ENCODE measurements at places on chromosomes 2 and 18.

GRCh38 chr2:109257653-109258052 lies 128.6 kb downstream of the SH3RF3 start:
- no peak for DNase-seq

DNA sequence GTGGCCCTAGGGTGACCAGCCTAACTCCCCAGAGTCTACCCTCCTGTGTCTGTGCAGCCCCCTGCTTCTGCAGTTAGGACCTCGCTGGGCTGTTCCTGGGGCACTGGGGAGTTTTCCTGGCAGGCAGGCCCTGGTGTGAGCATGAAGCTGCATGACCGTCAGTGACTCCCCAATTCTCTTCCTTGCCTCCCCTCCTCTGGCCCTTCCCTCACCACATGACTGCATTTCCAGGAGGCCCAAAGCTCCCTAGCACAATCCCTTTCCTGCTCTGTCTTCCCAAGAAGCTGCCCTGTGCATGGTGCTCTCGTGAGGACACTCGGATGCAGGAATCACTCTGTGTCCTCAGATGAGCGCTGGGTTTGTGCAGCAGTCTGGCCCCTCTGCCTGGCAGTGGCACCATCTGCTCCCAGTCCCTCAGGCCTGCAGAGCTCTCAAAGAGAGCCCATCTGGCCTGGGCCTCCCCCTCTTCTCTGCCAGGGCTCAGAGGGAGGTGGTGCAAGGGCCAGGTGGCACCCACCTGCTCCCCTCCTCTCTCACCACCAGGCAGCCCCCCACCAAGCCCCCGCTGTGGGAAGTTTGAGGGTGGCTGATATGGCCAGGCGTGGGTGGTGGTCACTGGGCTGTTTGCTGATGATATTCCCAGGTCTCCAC lies 125.6 kb upstream of the HS6ST1 start:
- no peak for DNase-seq

GRCh38 chr2:48905696-48906095 lies 150.2 kb upstream of the LHCGR start:
- DNase-seq, result no peak

DNA sequence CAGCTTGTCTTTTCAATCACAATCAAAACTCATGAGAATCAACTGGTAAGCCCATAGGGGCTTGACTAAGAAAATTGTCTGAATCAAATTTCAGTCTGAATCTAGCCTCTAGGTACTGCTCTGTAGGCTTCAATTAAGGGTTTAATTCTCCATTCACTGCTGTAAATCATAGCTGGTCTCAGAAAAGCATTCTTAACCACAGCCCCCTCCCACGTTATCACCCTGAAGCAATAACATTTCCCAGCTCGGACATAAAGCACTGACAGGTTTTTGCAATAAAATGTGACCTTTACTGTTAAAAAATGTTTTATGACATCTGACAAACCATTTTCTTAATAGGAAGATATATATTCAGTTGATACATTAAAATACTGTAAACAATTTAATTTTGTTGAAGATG lies 55.0 kb downstream of the LRP1B start:
- DNase-seq, result no peak

DNA sequence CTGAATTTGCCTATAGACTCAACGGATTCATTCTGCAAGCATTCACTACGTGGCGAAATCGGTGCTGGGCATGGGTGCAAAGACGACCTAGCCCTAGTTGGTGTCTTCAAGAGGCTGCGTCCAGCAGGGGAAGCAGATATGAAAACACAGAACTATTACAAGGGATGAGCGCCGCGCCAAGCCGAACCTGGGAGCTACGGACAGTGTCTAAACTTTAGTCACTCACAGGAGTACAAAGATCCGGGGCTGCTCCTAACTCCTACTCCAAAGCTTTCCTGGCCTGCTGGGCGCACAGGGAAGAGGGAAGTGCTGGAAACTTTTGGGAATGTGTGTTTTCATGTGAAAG lies 732 bp upstream of the ANXA4 start:
- peak; percentile 77 for DNase-seq

- no peak for DNase-seq
These were observed 45.5 kb downstream of the MGAT5 start for GRCh38 chr2:134299334-134299733.

Measured in GM13977 (cell line).